Stimulated activated CD8-positive, alpha-beta memory T cell treated with anti-CD3 and anti-CD28 coated beads, Interleukin-7, amount 100 ng/mL, for 1 hour (primary cell): ENCODE measurements at places on chromosomes 1 and 21.

- DNase-seq, result no peak
These were observed 12.4 kb downstream of the FMOD start for GRCh38 chr1:203338335-203339036.

DNA sequence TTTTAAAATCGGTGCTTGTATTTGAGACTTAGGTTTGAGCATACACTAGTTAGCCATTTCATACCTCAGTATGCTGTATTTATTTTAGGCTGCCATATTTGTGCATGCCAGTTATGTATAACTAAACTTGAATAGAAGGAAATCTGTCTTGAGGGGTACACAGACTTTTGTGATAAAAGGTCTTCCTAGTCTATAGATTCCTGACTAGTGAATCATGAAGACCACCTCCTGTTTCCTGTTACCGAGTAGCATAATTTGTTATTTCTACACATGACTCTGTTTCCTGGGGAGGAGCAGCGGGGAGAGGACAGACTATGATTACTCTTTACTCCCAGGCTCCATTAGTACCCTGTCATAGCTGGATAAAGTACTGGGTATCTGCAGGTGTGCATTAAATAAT lies 316.8 kb upstream of the SNX7 start:
- no peak for DNase-seq

DNA sequence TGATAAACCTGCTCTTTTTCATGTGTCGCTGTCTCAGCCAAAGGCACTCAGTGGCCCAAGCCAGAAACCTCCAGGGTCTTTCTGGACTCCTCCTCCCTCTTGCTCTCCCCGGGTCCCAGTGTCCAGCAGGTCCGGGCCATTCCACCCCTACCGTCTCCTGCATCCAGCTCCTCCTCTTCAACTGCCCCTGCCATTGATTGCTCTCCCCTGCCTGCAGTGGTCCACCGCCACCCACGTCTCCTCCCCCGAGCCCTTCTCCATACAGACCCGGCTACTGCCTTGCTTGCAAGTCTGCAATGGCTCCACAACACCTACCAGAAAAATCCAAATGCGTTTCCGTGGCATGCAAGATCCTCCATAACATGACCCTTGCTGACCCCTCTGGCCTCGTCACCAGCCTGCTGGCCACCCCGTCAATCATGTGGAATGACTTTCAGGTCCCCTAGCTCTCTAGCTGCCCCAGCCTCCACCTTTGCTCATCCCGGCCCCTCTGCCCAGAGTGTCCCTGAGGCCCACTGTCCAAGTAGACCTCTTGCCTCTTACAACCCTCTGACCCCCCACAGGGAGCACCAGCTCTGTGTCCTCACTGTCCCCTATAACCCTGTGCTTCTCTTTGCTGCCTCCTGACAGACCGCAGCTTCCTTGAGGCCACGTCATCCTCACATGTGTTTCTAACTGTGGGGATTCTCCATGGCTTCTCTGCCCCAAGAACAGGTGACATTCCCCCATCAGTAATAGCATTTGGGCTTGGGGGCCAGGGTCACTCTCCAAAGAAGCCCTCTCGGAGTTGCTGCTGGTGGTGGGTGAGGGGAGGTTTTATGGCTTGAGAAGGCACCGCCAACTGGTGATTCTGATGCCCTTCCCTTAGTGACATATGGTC lies 15.0 kb downstream of the CACNA1S start:
- no peak for DNase-seq

- DNase-seq, result no peak
These were observed 65.4 kb downstream of the ABCA4 start for GRCh38 chr1:94055459-94056122.

DNA sequence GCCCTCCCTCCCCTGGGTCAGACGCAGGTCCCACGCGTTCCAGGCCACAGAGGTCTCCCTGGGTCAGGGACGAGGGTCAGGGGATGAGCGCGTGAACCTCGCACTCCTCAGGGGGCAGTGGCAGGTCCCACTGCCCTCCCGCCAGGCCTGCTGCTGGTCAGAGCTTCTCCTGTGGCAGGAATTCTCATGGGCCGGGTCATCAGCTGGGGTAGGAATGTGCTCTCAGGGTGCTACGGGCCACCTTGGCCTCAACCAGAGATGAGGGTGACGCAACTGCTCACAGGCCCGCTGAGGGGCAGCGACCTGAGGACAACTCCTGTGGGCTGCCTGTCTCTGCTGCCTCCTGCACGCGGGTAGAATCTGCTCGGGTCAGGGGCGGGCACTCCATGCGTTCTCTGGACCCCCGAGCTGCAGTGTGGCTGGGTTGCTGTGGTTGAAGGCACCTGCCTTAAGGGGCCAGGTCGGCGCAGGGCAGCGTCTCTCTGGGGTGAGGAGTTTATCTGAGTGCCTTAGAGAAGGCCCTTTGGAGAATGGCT lies 128.8 kb downstream of the PRDM16 start:
- DNase-seq, result no peak

GRCh38 chr1:232965912-232966217 lies 15.5 kb downstream of the NTPCR start:
- no peak for DNase-seq

DNA sequence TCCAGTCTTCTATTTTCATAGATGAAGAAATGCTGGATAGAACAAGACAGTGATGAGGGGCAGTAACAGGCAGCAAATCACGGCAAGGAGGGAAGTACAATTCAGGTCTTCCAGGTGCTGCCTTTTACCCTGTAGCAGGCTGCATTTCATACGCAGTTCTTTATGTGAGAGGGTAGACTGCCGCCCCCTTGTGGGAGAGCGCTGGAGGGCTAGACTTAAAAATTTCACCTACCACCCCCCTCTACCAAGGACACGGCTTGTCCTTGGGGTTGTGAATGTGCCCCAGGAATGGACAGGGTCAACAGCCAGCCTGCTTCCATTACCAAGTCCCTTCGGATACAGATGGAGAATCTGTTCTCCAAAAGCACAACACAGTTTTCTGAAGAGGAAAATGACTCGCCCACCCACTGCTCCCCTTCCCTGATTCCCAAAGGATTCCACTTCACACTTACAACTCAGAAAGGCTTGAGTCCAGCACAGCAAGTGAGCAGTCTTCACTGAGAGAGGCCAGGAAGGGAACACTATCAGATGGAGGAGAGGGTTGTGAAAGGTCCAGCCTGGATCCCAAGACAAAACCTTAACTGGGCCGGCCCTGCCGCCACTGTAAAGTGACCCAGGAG lies 7.4 kb downstream of the WDR77 start:
- DNase-seq, result peak; percentile 30

DNA sequence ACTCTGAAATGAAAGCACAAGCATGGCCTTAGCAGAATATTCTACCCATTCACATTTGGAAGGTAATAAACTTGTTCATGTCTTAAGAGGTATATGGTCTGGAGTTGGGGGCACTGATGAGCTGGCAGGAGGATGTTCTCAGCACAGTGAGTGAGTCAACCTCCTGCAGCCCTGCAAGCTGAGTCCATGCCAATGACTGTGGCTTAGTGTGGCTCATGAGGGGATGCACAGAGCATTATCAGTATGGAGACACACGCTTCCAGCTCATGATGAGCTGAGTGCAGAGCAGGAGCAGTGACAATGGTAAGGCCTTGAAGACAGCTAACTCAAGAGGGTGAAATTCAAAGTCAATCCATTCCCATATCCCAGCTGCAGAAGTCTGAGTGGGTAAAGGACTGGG lies 102.3 kb downstream of the TNFSF18 start:
- DNase-seq, result no peak

GRCh38 chr1:184905601-184906322 lies 68.5 kb downstream of the NIBAN1 start:
- DNase-seq, result no peak

DNA sequence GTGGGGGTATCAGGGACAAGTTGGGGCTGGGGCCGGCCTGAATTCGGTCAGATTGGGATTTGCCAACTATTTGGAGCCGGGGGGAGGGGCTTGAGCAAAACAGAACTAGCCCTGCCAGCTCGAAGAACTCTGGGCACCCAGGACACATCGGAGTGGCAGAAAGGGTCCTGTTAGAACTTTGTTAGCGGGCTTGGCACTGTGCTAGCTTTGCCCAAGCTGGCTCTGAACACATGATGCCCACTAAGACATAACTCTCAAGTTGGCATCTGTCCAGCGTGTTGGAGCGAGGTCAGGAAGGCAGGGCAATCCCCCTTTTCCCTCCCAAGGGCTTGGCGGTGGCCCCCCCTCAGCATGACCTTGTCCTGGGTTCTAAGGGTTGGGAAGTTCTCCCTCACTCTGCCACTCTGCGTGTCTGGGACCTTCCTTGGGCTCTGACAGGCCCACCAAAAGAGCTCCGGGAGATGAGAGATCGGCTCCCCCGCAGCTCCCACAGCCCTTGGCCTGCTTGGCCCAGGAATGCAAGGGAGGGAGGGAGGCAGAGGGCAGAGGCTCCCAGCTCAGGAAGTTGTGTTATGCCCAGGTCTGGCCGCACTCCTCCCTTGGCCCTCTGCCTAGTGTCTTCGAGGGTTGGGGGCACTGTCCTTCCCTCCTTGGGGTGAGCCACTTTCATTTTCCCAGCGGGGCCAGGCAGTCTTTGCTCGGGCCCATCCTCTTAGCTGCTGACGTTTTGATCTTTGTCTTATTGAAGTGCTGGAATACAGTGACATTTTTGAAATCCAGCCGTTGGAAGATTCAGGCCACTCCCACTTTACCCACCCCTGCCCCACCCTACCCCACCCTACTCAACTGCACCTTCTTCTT lies 1.2 kb downstream of the LMNA start:
- no peak for DNase-seq

- DNase-seq, result no peak
These were observed 11.1 kb downstream of the ATP1B1 start for GRCh38 chr1:169117599-169117998.

DNA sequence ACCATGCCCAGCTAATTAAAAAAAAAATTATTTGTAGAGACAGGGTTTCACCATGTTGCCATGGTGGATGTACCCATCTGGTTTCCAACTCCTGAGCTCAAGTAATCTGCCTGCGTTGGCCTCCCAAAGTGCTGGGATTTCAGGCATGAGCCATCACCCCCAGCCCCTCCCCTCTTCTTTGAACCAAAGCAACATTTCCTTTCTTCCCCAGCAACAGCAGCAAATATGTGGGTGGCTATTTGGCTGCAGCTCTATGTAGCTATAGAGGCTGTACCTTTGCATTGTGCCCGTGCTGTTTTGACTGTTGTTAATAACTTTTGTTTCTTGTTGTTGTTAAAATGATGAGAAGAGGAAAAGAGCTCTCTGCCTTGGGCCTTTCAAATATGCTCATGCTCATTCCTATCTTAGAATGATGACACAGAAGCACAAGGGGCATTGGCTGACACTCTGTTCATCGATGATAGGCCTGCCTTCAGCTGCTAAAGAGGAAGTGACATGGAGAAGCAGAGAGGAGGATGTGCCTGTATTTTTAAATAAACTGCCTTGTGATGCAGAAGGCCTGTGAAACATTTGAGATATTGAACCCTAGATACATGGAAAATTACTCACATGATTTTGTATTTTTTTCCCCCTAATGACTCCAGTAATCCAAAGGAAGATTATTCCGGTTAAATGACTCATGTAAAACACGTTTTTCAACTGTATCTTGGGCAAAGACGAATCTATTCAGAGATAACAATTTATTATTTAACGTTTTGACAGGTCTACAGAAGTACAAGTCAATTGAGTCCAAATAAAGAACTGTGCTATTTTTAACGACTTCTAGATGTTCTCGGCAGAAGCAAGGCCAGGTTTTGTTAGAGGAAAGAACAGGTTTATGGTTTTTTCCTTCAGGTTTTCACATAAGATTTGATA lies 20.5 kb upstream of the XPR1 start:
- no peak for DNase-seq

- no peak for DNase-seq
These were observed 74.1 kb downstream of the GADD45A start for GRCh38 chr1:67759066-67759465.

DNA sequence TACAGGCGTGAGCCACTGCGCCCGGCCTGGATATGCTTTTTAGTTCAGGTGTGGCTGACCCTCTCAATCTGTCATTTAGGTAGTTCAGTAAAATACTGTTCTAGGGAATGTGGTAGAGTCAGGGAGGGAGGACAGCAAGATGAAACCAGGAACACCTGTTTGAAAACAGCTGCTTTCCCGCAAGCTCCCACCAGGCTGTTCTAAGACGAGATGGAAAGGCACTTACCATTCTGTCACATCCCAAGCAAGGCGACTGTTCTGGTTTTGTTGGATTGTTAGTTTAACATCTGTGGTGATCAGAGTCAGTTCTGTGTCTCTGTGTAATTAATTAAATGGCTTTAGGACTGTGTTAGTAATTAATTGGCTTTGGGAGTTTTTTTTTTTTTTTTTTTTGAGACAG lies 2.9 kb downstream of the CHAF1B start:
- no peak for DNase-seq

DNA sequence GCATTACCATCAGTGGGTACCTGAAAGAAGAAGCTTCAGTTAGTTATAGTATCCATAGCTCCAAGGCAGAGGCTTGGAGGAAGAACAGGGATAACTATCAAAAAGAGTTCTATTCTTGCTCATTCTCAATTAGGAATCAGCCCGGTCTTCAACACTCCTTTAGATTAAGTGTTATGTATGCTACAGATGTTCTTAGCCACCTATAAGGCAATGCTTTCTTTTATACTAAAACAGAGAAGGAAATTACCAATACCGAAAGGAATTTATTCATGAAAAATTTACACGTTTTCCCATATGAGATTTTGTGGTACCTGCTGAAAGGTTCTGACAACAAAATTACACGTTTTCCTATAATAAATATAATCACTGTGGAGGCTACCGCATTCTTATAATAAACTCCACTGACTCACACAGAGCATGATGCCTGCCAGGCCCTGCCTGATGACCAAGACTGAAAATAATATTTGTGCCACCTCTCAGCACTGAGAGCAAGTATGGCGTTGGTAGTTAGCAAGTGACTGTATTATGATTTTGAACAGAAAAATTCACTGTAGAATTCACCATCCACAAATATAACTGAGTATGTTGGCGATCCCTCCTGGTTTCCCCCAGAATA lies 58.3 kb downstream of the APP start:
- DNase-seq, result no peak

GRCh38 chr1:63316984-63317816 lies 5.2 kb upstream of the FOXD3 start:
- no peak for DNase-seq

GRCh38 chr21:20045197-20045596 lies 953.0 kb upstream of the NCAM2 start:
- DNase-seq, result no peak

GRCh38 chr1:160834945-160835565 lies 27.6 kb downstream of the CD244 start:
- DNase-seq, result no peak

DNA sequence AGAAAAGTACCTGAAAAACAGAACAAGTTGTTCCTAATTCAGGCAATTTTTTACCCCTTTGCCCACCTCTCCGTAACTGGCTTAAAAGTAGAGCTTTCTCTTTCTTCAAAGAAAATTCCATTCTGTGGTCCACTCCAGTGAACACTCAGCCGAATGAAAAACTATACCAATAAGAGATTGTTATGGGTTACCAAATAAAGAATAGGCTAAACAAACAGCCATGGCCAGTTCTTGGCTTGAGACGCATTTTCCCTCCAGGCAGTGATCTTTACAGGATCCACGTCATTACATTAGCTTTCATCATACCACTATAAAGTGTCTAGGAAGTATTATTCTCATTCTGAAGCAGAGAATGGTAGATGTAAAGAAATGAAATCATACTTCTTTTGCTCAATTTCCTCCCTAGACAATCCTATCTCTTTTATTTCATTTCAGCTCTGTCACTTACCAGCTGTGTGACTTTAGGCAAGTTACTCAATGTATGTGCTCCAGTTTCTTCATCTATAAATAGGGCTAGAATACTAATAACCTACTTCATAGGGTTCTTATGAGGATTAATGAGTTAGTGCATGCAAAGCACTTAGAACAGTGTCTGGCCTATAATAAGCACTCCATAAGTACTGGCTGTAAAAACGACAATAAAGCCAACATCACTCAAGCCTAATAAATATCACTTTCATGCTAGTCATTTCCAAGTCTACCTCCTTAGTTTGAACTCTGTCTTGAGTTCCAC lies 26.5 kb upstream of the TRIM45 start:
- no peak for DNase-seq

- DNase-seq, result no peak
These were observed 52.8 kb downstream of the TENT5C start for GRCh38 chr1:117658676-117659075.
